Heart left ventricle (tissue), 16 donors: ENCODE measurements at places on chromosomes 7 and 10.
A peak's percentile ranks its signal among the peaks of the same experiment; 100 is the strongest.

DNA sequence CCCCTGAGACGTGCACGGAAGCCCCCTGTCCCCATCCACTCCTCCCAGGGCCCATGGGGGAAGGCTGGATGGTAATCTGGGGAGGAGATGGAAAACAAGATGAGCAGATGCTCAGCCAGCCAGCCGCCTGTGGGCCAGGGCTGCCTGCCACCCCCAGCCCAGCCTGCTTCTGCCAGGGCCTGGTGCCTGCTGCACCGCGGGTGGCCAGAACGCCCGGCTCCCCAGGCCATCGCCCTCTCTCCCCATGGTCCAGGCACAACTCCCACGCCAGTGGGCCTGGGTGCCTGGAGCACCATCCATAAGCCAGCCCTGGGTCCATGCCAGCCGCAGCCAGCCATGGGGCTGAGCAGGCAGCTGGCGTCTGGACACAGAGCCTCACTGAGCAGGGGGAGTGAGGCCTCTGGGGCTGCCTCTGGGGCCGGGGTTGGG lies 57.2 kb upstream of the ELN start:
- DNase-seq = no peak

GRCh38 chr10:132893090-132893489 lies 49.3 kb downstream of the CFAP46 start:
- DNase-seq = peak; percentile 7

DNA sequence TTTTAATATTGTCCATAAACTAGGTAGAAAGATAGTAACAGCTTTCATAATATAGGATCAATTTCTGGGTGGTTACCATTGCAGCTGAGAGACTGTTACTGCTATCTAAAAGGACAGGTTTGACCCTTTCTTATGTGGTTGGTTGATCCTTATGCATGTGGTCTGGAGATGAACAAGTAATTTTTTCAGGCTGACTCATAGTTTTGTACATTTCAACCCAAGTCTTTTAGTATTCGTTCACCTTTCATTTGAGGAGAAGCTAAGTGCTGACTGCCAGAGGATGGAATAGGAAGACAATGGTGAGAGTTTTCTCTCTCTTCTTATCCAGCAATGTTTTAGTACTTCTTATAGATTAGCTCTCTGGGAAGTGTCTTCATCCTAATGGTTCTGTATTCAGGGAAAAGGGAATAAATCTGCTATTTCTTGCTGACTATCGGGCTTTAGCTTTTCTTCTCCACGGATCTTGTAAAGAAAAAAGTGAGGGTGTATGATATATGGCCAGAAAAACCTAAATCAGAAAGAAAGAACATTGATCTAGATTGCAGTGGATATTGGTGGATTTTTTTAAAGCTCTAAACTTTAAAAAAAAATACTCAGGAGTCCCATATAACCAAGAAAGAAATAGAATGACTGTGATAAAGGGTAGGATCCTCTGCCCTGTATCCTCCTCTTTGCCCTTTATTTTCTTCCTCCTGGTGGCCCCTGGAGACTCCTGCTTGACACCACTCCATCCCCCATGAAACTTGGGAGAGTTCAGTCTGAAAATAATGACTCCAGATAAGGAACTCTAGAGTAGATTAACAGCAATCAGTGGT lies 88.0 kb downstream of the CPED1 start:
- DNase-seq = no peak

DNA sequence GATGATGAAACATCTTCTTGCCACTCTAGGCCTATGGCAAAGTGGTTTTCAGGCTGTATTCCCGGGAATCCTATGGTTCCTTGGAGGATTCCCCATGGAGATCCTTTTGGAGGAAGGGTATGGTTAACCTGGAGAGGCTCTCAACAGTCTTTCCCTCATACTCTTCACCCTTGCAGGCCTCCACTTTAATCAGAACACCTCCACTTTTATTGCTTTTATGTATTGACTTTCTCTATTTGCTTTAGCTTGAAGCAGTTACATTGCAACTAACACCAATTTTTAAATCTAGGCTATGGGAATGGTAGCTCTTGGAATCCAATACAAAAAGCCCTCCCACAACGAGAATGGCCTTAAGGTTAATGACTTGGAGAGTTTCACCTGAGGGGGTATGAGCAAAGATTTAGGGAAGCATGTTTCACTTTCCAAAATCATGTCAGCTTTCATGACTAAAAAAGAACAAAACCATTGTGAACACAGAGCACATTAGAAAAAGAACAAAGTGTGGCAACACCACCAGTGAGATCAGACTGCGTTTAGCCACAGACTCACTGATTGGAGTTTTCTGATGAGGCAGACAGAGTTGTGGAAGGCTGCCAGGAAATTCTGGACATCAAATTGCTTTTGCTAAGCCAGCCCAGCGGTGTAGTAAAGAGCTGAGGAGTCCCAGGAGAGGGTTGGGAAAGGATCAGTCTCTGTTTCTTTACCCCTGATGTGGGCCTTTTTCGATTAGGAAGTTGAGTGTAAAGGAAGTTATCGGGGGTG lies 130.4 kb upstream of the BMPER start:
- DNase-seq = peak; percentile 75

DNA sequence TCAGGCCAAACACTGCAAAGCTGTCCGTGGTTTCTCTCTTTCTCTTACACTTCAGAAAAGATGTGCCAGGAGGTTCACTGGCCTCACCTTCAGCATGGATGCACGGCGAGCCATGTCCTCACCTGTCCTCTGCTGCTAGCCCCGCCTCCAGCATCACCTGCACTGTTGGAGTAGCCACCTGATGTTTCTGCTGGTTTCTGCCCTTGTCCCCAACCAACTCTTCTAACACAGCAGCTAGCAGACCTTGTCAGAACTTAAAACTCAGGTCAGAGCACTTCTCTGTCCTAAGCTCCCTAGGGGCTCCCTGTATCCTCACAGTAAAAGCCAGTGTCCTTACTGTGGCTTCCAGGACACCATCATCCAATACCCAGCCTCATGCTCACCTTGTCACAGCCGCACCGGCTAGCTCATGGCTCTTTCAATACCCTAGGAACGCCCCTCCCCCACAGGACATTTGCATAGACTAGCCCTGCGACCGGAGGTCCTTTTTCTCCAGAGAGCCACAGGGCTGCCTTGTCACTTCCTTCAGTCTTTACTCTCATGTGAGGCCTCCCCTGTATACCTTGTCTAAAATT lies 15.2 kb downstream of the PALD1 start:
- DNase-seq = peak; percentile 70

GRCh38 chr7:151351027-151351426 lies 9.4 kb downstream of the NUB1 start:
- DNase-seq = no peak

DNA sequence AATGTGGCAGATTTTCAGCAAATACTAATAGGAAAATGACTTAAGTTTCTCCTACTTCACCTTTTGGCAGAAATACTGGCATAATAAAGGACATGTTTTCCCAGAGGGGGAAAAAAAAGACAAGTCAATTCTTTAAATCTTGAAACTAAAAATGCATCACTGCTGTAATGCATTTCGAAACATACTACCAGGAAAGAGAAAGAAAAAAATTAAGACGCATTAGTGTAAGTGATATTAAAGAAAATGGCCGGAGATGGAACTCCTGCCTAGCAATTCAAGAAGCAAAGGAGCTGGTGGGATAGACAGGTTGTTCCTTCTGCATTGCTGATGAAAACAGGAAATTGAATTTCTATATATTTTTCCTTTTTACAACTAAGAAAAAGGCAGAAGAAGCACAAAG lies 3.2 kb downstream of the ACTR1A start:
- no peak for DNase-seq

GRCh38 chr10:35185260-35186034 lies 58.8 kb downstream of the CREM start:
- DNase-seq = no peak

- DNase-seq = no peak
These were observed 38.9 kb upstream of the ADARB2 start for GRCh38 chr10:1776127-1776662.

DNA sequence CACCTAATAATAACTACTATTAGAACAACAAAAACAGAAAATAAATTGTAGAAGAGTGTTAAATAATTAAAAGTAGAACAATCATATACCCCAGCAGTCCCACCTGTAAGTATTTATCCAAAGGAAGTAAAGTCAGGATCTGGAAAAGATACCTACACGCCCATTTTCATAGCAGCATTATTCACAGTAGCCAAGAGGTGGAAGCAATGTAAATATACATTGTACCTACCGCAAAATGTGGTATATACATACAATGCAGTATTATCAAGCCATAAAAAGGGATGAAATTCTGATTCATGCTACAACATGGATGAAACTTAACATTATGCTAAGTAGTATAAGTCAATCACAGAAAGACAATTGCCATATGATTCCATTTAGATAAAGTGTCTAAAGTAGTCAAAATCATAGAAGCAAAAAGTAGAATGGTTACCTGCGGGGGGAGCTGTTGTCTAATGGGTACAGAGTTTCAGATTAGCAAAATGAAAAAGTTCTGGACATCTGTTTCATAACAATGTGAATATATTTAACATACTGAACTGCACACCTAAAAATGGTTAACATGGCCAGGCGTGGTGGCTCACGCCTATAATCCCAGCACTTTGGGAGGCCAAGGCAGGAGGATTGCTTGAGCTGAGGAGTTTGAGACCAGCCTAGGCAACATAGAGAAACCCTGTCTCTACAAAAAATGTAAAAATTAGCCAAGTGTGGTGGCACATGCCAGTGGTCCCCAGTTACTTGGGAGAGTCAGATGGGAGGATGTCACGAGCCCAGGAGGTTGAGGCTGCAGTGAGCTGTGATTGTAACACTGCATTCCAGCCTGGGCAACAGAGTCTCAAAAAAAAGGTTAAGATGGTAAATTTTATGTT lies 6.0 kb upstream of the TMED4 start:
- no peak for DNase-seq

DNA sequence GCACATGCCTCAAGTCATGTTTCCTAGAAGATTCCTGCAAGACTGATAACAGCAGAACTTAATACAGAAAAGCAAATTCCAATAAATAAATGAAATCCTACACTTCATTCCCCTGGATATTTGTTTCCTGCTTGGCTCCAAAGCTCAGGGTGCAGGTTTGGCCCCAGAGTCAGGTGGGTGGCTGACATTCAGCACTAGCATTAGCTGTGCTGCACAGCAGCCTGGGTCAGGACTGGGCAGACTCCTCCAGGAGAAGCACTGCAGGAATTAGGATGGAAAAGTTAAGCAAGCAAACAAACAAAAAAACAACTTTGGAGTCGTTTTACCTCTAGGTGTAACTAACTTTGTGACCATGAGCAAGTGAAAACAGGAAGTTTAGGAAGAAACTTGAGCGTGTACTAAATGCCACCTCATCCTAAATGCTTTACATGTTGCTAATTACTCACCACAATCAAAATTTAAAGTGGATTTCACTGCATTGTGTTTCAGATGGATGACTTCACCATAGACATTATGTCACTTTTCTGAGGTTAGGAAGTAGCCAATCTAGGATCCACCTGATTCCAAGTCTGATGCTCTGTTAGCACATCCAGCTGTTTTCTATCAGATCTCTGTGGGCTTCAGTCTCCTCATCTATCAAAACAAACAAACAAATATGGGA lies 239.4 kb downstream of the C7orf25 start:
- no peak for DNase-seq

GRCh38 chr7:23098460-23098859 lies 7.1 kb upstream of the KLHL7 start:
- DNase-seq = no peak

DNA sequence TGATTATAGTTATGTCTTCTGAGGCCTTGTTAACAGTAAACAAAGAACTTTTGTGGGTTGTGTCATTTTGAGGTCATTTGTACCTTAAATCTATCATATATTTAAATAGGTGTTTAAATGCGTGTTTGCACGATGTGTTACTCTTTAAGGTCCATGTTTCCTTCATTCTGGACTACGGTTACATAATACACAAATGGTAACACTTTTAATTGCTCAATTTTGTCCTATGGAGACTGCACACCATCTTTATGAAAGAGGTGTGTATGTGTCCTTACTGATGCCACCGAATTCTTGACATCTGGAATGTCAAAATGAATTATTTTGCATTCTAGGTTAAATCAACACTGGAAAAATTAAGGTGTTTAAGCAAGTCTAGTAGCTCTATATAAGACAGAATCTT lies 1.7 kb downstream of the PALS2 start:
- DNase-seq = no peak

DNA sequence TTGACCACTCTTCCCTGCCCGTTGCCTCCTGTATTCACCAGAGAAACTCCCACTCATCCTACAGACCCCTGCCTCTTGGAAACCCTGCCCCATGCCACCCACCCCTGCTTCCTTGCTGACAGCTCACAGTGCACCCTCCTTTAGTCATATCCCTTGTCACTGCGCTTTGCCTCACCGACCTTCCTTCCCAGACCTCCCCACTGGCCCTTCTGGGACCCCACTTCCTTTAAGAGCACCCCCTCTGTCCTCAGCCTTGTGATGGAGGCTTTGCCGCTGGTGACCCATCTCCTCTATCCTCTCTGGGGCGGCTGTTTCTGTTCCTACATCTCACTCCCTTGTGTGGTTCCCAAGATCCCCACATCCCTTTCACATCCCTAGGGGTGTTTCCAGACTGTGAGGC lies 92.8 kb upstream of the ZMIZ1 start:
- DNase-seq = no peak

- DNase-seq = no peak
These were observed 6.8 kb upstream of the CDK6 start for GRCh38 chr7:92843034-92843760.

- DNase-seq = peak; percentile 82
These were observed at the start of gene CHN2 for GRCh38 chr7:29194594-29195427. Gene CHN2, plus strand, starts transcription at chr7:29194775.

DNA sequence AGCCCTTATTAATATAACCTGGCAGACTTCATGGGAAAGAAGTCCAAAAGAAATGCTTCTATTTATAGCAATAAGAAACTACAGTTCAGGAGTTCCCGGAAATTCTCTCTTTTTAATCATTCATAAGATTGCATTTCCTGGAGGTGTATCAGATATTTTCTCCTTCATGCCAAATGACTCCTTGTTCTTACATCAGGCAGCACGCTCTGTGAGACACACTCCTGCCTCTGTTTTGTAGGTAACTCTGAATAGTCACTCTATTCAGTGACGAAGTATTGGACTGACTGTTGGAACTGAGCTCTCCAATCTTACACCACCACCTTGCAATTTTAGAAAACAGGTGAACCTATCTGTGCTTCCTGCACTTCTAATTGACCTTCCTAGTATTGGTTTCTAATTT lies 78.7 kb upstream of the MSRB2 start:
- no peak for DNase-seq

- no peak for DNase-seq
These were observed 737.5 kb downstream of the PCDH15 start for GRCh38 chr10:54063514-54063913.

DNA sequence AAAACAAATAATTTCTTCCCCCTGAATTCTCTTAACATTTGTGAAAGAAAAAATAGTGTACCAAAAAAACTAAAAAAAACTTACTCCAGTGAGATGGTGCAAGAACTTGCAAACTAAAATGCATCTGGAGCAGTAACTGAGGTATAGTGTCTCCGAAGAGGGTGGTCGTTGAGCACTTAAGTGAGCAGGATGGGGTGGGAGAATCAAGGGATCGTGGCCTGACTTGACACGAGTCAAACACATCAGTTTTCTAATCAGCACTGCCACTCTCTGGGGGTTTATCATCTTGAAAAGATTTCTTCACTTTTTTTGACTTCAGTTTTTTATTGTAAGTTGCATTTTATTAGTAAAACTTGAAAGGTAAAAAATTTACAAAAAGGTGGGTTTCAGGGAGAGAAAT lies 2.5 kb downstream of the ZNF273 start:
- no peak for DNase-seq

GRCh38 chr10:96376483-96376882 lies 17.7 kb upstream of the OPALIN start:
- no peak for DNase-seq
